GM19239 (cell line): ENCODE measurements at places on chromosomes 6 and 20.

- DNase-seq = no peak
Measured at GRCh38 chr6:106272287-106272686, 53.3 kb downstream of the ATG5 start.

- no peak for DNase-seq
Measured at GRCh38 chr6:113995634-113996033, 24.7 kb upstream of the HDAC2 start.

GRCh38 chr6:41677124-41677921, 39.1 kb downstream of the MDFI start:
- no peak for DNase-seq

GRCh38 chr6:168286116-168286515, 33.5 kb downstream of the DACT2 start:
- no peak for DNase-seq

DNA sequence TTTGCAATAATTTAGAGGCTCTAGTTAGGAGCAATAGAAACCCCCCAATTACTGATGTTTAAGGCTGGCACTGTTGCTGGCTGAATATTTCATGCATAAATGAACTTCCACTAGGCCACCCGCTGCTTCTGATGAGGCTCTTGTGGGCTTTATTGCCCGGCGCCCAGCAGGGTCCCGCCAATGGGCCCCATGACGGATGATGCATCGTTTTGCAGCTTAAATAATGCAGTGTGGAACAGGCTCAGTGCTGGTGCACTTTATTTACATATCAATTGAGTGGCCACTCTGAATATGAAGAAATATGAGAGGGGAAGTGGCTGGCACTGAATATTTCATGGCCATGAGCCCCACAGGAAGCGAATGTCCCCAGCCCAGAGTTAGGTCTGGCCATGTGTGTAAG, 155.3 kb upstream of the MAFB start:
- DNase-seq = no peak

DNA sequence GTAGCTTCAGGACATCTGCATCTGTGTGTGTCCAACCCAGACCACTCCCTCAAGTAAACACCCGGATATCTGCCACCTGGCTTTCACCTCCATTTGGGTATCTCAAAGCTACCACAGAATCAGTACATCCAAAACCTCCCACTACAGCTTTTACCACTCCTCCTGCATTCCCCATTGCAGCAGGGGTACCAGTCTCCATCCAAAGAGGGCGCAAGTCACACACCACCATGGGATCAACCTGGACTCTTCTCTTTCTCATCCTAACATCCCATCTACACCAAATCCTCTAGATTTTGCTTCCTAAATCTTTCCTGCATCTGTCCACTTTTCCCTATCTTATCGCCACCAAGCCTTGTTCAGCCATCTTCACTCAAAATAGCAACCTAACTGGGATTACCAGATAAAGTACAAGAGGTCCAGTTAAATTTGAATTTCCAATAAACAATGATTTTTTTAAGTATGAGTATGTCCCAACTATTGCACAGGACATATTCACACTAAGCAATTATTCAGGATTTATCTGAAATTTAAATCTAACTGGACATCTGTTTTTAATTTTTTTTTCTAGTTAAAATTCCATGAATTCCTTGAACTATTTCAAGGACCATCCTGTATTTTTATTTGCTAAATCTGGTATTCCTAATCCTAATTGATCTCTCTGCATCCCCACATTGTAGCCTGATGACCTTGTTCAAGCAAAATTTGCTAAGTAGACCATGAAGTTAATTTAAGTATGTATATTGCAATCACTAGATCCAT, 164.3 kb upstream of the MLN start:
- DNase-seq = no peak

DNA sequence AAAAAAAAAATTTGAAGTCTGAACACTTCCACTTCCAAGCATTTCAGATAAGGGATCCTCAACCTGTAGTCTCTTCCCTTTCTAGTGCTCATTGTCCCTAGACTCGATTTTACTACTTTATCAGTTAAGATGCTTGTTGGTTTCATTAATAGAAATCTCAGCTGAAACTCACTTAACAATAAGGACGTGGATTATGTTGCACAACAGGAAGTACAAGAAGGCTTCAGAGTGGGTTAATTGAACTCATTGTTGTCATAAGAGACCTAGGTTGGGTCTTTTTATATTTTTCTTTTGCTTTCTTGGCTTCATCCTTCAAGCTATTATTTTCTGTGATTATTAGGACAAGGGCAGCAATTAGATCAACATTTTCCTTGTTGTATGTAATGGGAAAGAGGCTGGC, 175.2 kb downstream of the CDKAL1 start:
- no peak for DNase-seq

- DNase-seq = no peak
Measured at GRCh38 chr20:49990271-49990720, 7.5 kb downstream of the SNAI1 start.

DNA sequence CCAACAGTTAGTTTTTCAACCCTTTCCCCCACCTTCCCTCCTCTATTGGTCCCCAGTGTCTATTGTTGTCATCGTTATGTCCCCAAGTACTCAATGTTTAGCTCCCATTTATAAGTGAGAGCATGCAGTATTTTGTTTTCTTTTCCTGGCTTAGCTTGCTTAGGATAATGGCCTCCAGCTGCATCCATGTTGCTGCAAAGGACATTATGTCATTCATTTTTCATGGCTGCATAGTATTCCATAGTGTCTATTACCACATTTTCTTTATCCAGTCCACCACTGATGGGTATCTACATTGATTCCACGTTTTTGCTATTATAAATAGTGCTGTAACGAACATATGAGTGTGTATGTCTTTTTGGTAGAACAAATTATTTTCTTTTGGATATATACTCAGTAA, 55.3 kb upstream of the HIVEP1 start:
- DNase-seq = no peak

GRCh38 chr6:32126880-32127279, 1.2 kb downstream of the ATF6B start:
- DNase-seq = no peak

- DNase-seq = no peak
Measured at GRCh38 chr20:22429175-22430153, 154.9 kb downstream of the FOXA2 start.

DNA sequence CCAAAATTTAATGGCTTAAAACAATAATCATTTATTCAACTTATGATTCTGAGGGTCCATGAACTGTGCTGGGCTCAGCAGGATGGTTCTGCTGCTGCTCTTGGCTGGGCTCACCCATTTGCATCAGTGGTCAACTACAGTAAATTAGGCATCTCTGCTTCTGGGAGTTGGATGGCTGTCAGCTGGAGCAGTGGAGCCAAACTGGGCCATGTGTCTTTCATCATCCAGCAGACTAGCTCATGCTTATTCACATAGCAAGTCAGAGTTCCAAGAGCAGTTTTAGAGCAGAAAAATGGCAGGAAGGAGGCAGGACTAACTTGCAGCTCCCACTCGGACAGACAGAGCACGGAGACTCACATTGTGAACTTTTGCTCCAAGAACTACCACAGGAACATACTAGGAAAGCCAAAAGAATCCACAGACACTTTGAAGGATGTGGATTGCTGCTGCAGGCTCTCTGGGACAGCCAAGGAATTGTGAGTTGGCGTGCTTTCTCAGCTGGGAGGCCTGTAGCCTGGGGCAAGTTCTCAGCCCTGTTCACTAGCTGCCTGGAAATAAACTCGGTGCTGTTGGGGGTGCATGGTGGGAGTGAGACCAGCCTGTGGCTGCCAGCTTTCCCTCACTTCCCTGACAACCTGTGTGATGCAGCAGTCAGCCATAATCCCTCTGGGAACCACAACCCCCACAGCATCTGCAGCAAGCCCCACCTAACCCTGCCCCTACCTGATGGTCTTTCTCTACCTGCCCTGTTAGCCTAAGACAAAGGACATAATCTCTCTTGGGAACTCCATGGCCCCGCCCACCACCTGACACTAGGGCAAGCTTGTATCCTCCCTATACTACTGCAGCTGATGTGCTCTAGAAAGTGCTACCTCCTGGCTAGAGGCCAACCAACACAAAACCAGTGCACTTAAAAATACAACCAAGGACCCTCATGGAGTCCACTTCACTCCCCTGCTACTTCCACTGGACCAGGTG, 129.0 kb downstream of the JPH2 start:
- no peak for DNase-seq

GRCh38 chr6:159968295-159969203, at the start of gene IGF2R:
Gene IGF2R (plus strand): TSS chr6:159969082. CDS start chr6:159969247, 165 bp downstream.
- DNase-seq = peak; percentile 96

- no peak for DNase-seq
Measured at GRCh38 chr6:71766796-71767195, 119.6 kb upstream of the RIMS1 start.

GRCh38 chr6:113634352-113635163, 222.6 kb upstream of the MARCKS start:
- DNase-seq = no peak

DNA sequence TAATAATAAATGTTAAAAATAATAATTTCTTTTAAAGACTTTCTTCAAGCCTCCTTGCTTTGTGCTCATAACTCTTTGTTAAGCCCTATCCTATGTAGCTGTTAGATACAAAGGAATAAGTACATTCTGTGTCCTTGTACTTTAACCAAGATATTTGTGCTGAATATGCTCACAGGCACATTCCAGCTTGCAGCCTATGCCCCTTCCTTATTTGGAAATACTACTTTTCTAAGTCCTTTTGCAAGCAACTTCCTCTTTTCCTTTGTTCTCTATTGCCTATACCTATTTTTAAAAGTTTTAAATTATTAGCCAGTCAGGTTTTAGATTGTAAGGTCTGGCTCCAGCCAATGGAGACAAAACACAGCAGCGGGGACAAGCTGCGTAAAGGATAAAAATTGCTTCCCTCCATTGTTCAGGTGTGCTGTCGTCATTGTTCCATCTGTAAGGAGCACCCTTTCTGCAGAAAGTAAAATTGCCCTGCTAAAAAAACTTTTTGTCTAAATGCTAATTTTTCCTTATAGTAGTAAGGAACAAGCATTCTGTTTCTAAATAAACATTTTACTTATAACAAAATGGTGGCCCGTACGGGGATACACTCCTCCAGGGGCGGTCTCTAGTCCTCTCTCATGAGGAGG, 80.2 kb downstream of the SYTL3 start:
- DNase-seq = no peak

DNA sequence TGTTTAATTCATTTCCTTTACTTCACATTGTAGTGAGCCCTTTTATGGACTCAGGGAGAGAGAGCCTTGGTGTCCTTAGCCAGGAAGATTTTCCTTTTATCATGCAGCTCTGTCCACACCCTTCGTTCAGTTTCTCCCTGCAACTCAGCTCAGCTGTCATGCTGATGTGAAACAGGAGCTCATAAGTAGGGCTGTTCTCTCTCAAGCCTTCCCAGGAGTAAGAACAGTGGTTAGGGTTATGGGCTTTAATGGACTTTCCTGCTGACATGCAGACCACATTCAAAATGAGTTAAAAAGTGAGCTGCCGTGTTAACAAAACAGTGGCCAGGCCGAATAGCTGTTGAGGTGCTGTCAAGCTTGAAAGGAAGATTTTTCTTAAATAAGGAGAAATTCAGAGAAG, 104.1 kb downstream of the BCKDHB start:
- DNase-seq = no peak

DNA sequence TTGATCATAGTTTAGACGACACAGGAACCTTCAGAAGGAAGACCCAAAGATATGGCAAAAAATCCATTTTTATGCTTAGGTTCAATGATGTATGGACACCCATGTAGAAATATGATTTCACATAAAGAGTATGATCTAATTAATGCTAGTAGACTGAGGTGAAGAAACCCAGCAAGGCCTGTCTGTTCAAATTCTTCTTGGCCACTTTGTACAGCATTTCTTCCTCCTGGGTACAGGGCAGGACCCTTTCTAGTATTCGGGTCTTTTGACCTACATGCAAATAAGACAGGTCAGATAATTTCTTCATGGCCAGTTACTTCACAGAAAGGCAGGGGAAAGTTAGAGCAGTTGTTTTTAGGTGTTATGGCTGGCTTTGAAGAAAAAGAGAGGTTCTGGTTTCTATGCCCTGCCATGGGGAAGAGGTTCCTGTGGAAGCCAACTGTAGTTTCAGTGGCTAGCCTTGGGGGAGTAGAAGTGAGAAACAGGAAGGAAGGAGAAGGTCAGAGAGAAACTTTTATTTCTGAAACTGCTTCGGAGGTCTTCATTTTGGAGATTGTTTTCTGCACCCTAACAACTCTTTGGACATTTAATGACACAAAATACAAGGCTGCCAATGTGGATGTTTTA, 208.3 kb downstream of the PTPRK start:
- DNase-seq = no peak

- no peak for DNase-seq
Measured at GRCh38 chr20:52482044-52482443, 290.5 kb upstream of the ZFP64 start.

GRCh38 chr6:53398247-53399026, 49.7 kb upstream of the ELOVL5 start:
- DNase-seq = no peak

GRCh38 chr20:25539742-25540672, 45.3 kb downstream of the NINL start:
- no peak for DNase-seq

GRCh38 chr6:10725044-10725443, 2.2 kb downstream of the TMEM14C start:
- no peak for DNase-seq

- DNase-seq = no peak
Measured at GRCh38 chr20:24422091-24422760, 47.2 kb upstream of the SYNDIG1 start.

- DNase-seq = no peak
Measured at GRCh38 chr6:88749849-88750248, 213.6 kb downstream of the RNGTT start.

DNA sequence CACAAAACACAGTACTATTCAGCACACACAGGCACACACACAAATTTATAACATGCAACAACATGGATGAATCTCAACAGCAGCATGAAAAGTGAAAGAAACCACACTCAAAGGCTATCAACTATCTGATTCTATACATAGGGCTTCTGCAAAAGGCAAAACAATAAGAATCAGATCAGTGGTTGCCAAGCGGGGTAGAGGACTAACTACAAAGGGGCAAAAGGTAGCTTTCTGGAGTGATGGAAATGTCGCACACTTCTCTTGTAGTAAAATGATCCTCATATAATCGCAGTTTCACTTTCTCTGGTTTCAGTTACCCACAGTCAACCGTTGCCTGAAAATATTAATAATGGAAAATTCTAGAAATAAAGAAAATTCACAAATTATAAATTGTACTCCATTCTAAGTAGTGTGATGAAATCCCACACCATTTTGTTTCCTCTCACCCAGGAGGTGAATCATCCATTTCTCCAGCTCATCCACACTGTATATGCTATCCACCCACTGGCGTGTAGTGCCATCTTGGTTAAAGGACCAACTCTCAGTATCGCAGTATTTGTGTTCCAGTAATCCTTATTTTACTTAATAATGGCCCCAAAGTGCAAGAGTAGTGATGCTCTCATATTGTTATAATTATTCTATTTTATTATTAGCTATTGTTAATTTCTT, 12.8 kb upstream of the PLN start:
- no peak for DNase-seq

DNA sequence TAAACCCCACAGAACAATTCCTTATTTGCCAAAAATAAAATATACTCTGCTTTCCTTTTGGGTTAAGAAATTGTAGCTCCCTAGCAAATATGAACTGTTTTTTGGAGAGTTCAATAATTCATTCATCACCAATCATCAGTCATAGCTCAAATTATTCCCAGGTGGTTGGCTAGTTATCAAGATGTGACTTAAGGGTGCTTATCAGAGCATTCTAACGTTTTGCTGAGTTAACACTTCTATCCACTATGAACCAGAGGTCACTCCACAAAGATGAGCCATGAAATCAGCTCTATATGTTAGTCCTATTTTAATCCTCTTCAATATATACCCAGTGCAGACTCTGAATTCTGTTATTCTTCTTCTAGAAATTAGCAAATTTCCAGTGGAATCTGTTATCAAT, 379.1 kb downstream of the TENT5A start:
- DNase-seq = no peak
